ENCODE measurements at places on chromosomes 11 and 22.

- no peak for DNase-seq
Measured at GRCh38 chr22:42412744-42413333, 19.4 kb downstream of the NFAM1 start.

DNA sequence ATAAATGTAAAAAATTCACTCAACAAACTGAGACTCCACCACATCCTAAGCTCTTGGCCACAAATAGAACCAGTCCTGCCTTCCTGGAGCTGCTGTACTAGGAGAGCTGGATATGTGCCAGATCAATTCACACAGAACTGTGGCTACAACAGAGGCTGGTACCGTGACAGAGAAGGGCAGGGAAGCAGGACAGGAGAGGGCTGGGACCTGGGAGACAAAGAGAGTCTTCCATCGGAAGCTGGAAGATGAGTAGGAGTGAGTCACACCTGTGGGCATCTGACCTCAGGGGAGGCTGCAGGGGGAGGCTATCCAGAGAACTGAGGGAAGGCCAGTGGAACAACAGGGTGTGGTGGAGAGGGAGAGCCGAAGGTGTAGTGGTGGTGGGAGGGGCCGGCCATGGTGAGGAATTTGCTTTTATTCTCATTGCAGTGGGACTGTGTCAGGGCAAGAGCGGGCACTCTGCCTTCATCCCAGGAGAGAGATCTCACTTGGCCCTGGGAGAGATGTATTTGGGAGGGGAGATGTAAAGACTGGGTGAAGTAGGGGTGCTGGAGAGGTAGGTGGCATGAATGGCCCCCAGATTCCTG, 1.9 kb upstream of the LTBP3 start:
- no peak for DNase-seq

GRCh38 chr11:14342906-14343305, 16.1 kb downstream of the RRAS2 start:
- no peak for DNase-seq

GRCh38 chr11:18071098-18071705, 25.1 kb upstream of the TPH1 start:
- no peak for DNase-seq

GRCh38 chr11:68010090-68011041, at the start of gene ALDH3B1:
Gene ALDH3B1 (plus strand): TSS chr11:68010327. CDS start chr11:68015298, 4,971 bp downstream.
- DNase-seq = peak; percentile 97

- DNase-seq = no peak
Measured at GRCh38 chr11:69355346-69355940, 61.5 kb downstream of the MYEOV start.

GRCh38 chr11:133819746-133820315, 25.5 kb downstream of the SPATA19 start:
- DNase-seq = no peak

- DNase-seq = no peak
Measured at GRCh38 chr11:30017445-30017895, 640 bp upstream of the KCNA4 start.

Measured in adrenal gland (tissue), 19 donors.